ENCODE measurements at places on chromosomes 5 and 9. TPM values are rescaled to one million over a fixed set of nuclear protein-coding genes. Genes with fewer than 3 reads are reported as not detected.

DNA sequence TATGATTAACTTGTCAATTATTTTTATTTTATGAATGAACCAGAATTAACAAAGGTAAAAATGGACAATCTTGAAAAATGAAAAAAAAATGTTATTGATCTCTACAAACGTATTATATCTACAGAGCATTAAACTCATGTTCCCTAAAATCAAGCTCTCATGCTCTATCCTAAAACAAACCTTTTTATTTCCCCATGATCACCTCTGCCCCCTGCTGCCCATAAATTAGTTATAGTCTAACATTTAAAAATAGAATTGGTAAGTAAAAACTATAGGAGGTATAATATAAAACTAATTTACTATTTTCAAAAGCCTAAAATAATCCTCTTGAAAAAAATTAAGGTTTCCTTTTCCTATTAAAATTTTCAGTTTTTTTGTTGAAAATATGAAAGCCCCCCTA lies 168.0 kb upstream of the POU5F2 start:
- peak; percentile 23 for DNase-seq

DNA sequence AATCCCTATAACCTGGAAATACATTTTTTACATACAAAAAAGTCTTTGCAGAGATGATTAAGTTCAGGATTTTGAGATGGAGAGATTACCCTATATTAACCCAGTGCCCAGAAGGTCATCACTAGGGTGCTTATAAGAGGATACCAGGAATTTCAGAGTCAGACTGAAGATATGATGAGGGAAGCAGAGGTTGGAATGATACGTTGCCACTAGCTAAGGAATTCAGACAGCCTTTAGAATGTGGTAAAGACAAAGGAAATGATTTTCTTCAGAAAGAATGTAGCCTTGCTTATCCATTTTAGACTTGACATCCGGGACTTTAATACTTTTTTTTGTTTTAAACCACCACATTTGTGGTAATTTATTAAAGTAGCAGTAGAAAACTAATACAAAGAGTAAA lies 2176.8 kb upstream of the C9orf72 start:
- DNase-seq: no peak

GRCh38 chr9:69996967-69997366 lies 46.7 kb upstream of the MAMDC2 start:
- DNase-seq: no peak

GRCh38 chr5:179373961-179374505 lies 28.8 kb upstream of the ADAMTS2 start:
- no peak for DNase-seq

DNA sequence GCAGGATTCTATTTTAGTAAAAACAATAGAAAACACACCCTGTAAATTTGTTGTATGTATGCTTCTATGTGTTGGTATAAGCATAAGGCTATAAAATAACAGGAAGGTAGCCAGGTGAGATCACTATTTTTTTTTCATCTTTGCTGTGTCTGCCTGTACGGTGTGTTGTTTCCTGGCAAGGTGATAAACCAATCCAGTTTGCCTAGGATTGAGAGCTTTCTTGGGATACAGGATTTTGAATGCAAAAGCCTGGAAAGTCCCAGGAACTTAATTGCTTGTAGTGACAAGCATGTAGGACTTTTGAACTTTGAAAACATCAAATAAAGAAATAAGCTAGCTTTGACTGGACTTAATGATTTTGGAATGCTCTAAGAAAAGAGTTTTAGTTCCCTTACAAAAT lies 83.3 kb upstream of the RORB start:
- no peak for DNase-seq

Gene SLC34A1
- not detected for polyA plus RNA-seq
